Stimulated activated CD8-positive, alpha-beta memory T cell treated with anti-CD3 and anti-CD28 coated beads, Interleukin-7, amount 100 ng/mL, for 24 hours (primary cell): ENCODE measurements at places on chromosomes 4 and X.
A peak's percentile ranks its signal among the peaks of the same experiment; 100 is the strongest.

DNA sequence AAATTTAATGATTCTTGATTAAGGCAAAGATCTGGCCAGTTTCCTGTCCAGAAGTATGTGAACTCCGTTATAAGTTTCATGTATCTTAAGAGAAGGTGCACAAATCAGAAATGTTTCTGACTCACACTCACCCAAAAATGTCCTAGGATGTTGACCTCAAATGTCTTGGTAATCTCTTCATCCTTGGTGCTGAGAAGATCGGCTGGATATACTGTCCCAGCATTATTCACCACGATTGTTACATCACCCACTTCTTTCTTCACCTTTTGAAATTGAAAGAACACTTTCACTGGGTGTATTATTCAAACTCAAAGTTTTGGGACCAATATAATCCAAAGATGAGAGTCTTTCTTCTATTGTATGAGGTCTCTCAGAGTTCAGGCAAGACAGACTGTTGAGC lies 5.7 kb downstream of the HSD17B13 start:
- no peak for DNase-seq

DNA sequence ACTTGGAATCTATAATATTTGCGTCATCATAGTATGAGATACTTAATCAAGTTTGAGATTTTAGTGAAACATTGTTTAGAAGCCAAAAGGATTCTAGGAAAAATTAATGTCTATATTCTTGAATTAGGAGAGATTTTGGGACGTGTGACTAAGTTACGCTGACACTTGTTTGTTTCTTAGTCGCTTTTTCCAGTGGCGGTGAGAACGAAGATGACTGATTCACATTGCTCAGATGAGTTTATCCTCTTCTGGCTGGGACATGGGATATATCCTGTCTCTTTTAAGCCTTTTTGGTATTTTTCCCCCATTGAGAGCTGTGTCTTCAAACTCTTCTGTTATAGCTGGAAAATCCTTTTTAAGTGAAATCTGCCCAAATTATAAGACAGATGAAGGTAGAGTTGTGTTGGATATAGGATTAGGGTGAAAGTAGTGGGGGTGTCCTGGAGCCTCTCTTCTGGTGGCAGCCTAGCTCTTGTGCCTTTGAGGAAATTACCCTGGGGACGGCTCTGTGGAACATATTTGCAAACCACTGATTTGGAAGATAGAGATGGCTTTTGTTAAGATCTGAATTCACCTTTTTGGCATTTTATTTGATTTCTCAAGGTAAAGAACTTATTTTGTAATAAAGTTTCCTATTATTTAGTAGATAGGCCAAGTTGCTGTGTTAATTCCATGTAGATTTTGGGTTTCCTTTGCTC lies 49.7 kb downstream of the HTT start:
- no peak for DNase-seq

DNA sequence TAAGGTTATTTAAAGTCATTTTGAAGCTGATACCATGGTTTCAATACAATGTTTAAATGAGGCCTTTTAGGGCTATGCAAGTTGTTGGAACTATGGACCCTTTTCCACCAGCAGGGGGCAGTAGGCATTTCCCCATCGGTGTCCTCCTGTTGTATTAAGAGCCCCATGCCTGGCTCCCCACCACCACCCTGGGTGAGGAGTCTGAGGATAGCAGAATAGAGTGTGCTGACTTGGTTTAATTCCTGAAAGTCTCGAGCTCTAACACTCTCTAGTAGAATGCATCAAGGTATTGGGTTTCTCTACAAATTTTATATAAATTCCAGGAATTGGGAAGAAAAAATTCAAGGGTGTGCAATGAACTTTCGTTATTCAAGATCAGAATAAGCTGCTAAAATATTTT lies 234.8 kb upstream of the JADE1 start:
- peak; percentile 46 for DNase-seq

DNA sequence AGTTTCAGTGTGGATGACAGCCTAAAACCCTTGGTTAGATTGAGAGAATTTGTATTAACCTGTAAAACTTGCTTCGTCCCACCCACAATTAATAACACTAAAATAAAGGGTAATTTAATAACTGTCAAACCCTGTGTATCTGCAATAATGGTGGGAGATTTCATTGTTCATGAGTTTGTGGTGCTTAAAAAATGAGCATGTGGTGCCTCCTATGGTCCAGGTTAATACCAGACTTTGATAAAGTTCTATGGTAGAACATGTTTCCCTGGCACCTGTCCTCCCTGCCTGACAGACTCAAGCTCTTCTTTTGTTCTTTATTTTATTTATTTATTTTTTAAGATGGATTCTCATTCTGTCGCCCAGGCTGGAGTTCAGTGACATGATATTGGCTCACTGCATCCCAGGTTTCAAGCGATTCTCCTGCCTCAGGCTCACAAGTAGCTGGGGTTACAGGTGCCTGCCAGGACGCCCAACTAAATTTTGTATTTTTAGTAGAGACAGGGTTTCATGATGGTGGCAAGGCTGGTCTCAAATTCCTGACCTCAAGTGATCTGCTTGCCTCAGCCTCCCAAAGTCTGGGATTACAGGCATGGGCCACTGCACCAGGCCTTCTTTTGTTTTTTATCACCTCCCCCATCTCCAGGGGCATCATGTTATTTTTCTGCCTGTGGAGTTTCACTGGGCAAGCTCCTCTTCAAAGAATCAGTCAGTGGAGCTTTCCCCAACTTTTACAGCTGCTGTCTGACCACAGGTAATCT lies 289.2 kb downstream of the NR3C2 start:
- DNase-seq = no peak

GRCh38 chrX:139081965-139082364 lies 370.4 kb upstream of the FGF13 start:
- no peak for DNase-seq

GRCh38 chr4:111045992-111046391 lies 423.1 kb upstream of the PITX2 start:
- no peak for DNase-seq

GRCh38 chr4:104693601-104694201 lies 199.0 kb upstream of the CXXC4 start:
- no peak for DNase-seq

GRCh38 chr4:76898949-76899645 lies 1.2 kb upstream of the SOWAHB start:
- DNase-seq = no peak

DNA sequence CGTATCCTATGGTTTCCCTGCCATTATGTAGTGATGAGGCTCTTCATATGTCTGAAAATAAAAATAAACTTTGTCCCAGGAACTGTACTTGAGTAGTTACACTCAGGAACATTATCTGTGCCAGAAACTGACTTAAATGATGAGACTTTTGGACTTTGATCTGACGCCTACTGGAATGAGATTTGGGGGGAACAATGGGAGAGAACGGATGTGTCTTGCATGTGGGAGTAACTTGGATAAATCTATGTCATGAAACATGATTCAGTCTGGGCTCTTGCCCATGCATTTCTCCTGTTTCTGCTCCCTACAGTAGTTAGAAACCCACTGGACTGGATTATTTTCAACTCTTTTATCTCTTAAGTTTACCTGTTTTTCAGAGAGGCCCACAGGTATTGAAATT lies 2351.4 kb downstream of the PCDH7 start:
- DNase-seq = no peak

- DNase-seq = no peak
Measured at GRCh38 chr4:10183462-10183861, 66.9 kb upstream of the WDR1 start.

- no peak for DNase-seq
Measured at GRCh38 chrX:77693594-77693993, 92.4 kb downstream of the ATRX start.

DNA sequence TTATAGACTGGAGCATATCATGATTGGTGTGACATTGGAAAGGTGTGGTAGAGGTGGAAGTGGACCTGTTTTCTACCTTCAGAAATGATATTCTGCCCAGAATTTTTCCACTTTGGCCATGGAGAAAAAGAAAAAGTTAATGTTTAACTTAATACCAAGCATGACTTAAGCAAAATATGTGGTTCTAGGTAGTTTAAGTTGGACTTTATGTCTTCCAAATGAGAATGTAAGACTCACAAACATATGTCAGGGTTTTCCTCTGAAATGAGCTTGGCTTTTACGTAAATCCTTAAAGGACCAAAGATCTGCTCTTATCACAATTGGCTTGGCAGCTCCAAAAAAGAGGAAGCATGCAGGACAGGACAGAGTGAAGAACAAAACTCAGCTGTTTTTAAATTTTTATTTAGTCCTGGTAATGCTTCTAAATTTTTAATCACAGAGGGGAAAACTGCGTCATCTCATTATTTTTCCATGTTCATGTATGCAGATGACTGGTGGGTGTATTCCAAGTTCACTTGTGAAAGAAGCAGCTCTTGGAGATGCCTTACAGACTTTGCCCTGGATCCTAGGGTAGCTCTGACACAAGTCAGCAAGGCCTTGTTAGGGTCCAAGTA lies 98.2 kb downstream of the ANK2 start:
- no peak for DNase-seq

DNA sequence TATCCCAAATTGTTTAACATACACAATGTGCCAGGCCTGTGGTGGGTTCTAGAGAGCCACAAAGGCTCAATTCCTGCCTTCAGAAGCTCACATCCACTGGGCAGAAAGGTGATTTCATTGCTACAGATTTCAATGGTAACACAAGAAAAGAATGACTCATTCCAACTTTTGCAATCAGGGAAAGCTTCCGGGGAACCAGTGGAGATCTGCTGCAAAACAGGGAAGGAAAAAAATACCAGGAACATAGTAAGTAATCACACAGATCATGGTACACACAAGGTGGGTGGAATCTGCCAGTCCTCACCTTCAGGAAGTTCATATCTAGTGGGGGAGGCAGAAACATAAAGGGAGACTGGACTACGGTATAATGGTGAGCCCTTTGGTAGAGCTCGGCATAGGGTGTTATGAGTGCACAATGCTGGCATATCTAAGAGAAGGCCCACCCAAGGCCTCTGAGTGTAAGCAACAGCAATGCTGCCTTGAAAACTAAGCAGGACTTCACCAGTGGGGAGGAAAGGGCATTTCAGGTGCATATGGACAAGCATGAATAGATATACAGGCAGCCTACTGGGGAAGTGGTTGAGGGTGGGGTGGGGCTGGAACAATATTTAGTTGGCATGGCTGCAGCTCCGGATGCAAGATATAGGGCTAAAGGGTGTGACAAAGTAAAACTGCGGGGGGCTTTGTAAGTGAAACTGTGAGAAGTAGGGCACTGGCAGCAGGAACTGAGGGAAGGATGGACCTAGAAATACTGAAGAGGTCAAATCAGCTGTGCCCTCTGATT lies 24.2 kb downstream of the GPRIN3 start:
- DNase-seq = no peak

- DNase-seq = no peak
Measured at GRCh38 chrX:115367951-115368350, 78.4 kb downstream of the LUZP4 start.

GRCh38 chr4:10157478-10158332 lies 41.1 kb upstream of the WDR1 start:
- no peak for DNase-seq
